WTC11 (cell line): ENCODE measurements at places on chromosomes 3 and 15.

DNA sequence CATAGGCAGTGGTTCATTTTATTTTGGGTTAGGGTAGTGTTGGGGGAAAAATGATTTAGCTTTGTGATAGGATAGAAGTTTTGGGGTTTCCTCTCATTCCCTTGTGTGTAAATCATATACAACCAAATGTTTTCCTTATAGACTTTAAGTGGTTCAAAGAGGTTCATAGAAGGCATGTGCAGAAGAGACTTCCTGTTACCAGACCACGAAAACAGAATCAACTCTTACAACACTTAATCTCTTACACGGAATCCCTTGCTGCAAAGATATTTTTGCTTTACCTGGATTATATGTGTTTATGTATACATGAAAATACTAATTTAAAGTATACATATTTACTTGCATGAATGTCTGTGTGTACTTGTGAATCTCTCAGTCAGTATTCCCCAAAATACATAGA, 2.9 kb downstream of the TMOD2 start:
- DNase-seq: no peak

- DNase-seq: no peak
These were observed 13.1 kb upstream of the ZBTB38 start for GRCh38 chr3:141355242-141355641.

DNA sequence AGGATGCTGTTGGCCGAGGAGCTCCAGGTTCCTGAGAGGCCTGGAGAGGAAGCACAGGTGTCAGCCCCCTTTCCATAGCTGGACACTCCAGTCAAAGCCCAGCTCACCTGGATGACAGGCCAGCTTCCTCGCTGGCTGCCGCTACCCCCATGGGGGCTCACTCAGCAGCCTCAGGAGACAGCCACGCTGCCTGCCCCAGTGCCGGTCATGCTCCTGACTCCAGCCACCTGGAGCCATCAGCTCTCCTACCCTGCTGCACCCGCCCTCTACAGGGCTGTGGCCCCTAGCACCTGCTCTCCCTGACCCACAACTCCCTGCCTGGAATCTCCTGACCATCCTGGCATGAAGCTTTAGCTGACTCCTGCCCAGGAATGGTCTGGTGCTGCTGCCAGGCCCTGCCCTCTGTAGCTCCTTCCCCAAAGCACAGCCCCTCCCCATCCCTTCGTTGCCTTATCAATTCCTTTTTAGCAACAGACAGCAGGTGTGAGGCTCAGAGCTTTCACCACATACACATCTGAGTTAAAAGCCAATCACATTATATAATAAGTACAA, 94.2 kb downstream of the NUP210 start:
- no peak for DNase-seq

GRCh38 chr15:99103279-99103678, 1.6 kb upstream of the SYNM start:
- no peak for DNase-seq

- DNase-seq: peak; percentile 10
These were observed 1455.6 kb upstream of the GBE1 start for GRCh38 chr3:83216919-83217594.

DNA sequence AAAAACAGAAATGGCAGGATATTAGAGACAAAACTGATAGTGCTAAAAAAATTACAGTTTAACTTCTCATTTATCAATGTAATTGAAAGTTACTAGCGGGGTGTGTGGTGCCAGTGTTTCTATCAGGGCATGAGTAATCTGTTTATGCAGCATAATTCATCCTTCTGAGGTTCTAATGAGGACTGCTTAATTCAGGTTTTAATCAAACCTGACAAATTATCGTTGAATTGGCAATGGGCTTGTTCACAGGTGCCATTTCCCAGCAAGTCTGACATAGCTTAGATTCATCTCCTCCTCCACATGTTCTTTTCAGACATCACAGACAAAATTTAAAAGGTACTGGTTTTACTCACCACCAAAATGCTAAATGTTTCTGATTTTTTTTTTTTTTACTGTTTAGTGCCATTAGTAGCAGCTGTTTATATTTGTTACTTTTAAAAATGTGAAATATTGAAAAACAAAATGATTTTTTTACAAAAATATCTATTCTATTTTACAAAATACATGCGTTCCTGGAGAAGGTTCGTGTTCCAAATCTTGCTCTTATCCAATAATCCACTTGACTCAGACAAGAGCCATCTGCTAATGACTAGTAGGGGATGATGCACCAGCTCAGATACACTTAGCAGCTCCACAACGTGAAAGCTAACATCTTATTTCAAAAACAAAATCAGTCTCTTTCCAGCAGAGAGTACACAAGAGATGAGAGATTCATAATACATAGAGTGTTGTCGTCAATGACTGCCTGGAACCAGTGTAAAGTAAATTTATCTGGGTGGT, 447.7 kb upstream of the DPPA4 start:
- DNase-seq: no peak

DNA sequence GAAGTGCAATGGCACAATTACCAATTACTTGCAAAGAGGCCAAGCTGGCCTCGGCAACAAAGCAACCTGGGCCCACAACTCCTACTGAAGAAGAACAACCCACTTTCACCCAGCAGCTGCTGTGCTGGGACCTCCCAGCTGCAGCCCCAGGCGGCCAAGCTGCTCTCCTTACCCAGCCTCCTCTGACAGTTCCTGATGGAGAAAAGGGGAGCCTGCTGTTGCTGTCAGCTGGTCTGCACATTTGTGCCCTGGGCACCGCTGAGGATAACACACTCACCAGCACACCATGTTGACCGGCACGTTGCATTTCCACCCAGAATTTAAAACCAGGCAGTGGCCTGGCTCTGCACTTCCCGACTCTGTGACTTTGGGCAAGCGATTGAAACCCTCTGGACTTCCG, 33.6 kb downstream of the SSUH2 start:
- no peak for DNase-seq

DNA sequence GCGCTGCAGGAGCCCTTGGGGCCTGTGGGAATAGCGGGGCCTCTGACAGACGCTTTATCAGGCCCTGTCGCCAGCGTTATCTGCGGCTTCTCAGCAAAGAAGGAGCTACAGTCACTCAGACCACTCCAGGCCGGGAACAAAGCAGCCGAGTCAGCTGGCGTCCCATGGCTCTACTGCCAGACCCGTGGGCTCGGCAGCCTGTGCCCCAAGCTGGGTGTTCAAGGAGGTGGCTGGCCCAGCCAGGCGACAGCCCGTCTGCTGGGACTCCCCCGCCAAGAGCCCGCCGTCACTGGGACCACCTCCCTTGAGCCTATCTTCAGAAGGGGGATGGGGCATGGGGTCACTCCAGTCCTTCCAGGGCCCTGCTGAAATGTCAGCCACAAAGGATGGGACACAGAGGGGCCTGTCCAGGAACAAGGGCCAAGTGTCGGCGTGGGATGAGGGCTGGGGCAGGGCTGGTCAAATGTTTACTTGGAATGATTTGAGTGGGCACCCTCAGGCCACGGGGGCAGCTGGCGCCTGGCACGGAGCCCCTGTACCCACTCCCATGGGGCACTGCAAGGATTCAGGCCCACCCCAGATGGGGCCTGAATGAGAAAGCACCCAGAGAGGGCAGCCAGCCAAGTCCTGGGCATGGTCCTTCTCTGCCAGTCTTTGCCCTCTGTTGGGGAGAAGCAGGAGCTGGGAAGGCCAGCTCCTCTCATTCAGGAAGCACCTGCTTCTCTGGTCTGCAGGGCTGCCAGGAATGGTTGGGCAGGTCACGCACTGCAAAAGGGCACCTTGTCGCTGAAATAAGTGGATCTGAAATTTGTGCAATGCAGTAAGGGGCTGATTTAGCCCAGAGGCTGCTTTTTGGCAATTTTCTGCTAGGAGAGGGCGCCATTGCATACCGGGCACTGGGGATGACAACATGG, 148.3 kb downstream of the SMAD6 start:
- DNase-seq: no peak

- no peak for DNase-seq
These were observed 16.1 kb upstream of the SEC61A1 start for GRCh38 chr3:128036119-128036518.

- DNase-seq: no peak
These were observed 15.3 kb upstream of the ABHD17C start for GRCh38 chr15:80679804-80680175.

GRCh38 chr15:61834076-61834697, 226.1 kb downstream of the VPS13C start:
- peak; percentile 87 for DNase-seq

- DNase-seq: no peak
These were observed 56.8 kb upstream of the LCTL start for GRCh38 chr15:66622591-66623022.

DNA sequence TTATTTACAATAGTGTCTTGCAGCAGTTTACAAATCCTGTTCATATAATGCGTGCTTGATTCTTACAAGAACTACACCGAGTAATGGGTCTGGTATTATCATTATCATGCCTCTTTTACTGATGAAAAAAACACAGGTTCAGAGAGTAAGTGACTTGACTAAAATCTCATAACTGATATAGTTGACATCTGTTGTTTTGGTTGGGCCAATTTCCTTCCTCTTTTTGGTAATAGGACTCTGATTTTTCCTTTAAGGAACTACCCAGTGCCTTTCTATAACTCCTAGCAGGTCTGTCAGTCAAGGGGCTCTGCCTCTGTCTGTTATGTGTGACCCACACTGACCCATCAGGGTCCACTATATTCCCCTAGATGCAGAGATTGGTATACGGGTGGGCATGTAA, 14.6 kb upstream of the BLOC1S6 start:
- DNase-seq: no peak

- DNase-seq: no peak
These were observed 272.9 kb upstream of the CTDSPL start for GRCh38 chr3:37588758-37589157.

DNA sequence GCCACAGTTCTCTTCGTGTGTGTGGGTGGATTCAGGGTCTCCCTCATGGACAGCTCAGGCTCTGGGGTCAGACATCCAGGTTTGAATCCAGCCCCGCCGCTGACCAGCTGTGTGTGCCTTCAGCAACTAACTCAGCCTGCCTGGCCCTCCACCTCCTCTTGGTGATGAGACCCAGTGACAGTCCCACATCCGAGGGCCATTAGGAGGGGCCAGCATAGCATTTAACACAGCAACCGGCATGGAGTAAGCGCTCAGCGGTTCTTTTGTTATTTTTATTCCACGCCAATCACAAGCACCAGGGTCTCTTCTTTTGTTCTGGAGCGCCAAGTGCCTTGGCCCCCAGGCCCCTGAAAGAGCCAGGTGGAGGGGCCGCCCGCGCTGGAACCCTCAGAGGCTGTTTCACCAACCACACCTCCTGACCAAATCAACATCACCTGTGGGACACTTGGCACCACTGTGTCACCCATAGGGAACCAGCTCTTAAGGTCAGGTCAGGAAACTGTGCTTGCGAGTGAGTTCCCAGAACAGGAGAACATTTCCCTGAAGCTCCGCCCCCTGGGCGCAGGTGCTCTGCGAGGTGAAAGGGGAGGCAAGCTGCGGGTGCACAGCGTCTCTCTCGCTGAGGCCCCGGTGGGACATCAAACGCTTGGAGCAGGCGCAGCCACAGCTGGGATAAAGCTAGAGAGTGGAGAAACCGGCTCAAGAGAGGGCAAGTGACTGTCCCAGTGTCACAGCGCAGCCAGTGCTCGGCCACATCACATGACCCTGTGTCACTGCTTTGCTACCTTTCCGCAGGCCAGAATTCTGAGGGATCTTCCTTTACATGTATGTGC, 311.3 kb downstream of the UACA start:
- DNase-seq: peak; percentile 76

DNA sequence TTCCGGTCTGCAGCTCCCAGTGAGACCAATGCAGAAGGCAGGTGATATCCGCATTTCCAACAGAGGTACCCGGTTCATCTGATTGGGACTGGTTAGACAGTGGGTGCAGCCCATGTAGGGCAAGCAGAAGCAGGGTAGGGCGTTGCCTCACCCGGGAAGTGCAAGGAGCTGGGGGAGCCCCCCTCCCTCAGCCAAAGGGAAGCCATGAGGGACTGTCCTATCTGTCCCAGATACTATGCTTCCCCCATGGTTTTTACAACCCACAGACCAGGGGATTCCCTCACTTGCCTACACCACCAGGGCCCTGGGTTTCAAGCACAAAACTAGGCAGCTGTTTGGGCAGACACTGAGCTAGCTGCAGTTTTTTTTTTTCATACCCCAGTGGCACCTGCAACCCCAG, 71.8 kb downstream of the CPNE4 start:
- no peak for DNase-seq

GRCh38 chr3:192824313-192824712, 93.3 kb downstream of the MB21D2 start:
- DNase-seq: no peak

- no peak for DNase-seq
These were observed 42.9 kb upstream of the GABRG3 start for GRCh38 chr15:26928051-26928450.

DNA sequence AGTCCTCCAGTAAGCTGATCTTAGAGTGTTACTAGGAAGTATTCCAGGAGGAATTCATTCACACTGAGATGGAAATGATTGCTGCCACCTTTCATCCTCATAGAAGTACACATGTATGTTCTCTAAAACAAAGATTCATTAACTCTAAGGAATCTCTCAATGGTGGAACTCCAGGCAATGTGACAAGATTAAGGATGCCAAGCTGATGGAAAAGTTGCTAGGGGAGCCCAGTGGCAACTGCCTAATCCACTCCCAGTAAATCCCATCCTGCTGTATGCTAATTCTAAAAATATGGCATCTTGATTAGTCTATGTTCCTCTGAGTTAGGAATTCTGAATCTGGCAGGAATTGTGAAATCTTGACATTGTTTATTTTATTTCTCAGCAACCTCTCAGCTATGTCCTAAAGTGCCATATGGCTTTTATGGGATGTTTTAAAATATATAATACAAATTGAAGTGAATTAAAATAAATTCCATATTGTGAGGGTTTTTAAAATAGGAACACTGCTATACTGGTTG, 210.0 kb upstream of the TRIM42 start:
- DNase-seq: no peak

DNA sequence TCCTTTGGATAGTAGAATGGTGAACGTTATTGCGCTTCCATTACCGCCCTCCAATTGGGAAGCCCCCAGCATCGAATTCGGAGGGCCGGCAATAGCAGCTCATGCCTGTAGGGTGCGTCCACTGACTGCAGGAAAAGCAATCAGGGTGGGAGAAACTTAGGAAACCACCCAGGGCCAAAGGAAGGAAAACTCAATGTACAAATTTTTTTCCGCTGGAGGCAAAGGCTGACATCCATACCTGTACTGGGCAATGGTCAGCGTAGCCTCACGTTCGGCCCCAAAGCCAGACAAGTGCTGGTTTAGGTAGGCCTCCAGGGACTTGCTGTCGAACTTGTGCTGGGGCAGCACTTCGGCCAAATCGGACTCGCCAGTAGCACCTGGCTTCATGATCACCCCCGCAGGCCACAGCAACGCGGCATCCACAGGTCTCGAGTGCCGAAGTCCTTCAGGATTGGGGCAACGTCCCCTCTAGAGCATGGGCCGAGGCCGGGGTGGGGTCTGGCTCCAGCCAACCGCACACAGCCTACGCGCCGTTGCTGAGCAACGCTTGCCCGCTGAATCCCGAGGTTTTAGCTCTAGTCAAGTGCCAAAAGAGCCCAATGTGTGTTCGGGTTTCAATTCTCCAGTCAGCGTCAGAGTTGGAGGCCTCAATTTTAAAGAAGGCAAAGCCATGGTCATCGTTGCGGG, at the start of gene ACAD11:
Gene ACAD11, minus strand, starts transcription at position 445 of the 687 bp plus-strand sequence. Its CDS starts 58 bp downstream, at position 387.
- DNase-seq: peak; percentile 61

- DNase-seq: no peak
These were observed 467.8 kb upstream of the UBE2E2 start for GRCh38 chr3:22735373-22735772.
